ENCODE measurements at places on chromosomes 6 and 20.

- DNase-seq, result no peak
These were observed 148.8 kb upstream of the RPS6KA2 start for GRCh38 chr6:166775923-166776220.

DNA sequence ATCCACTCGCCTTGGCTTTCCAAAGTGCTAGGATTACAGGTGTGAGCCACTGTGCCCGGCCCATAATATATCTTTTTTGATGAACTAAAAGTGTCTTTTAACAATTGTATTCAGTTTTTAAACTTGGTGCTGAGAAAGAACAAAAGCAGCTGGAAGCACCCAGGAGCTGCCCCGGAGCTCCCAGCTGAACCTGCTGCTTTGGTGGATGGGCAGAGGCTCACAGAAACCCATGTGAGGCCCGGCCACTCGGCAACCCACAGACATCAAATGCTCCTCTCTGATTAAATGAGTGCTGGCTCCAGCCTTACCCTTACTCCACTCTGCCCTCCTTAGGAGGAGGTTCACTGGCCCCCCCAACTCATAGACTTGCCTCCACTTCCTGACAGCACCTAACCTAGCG, 59.4 kb upstream of the FRMD1 start:
- DNase-seq, result no peak

- no peak for DNase-seq
These were observed 7.3 kb downstream of the TMEM181 start for GRCh38 chr6:158567152-158567551.

- no peak for DNase-seq
These were observed 86.2 kb downstream of the AHI1 start for GRCh38 chr6:135411339-135411738.

DNA sequence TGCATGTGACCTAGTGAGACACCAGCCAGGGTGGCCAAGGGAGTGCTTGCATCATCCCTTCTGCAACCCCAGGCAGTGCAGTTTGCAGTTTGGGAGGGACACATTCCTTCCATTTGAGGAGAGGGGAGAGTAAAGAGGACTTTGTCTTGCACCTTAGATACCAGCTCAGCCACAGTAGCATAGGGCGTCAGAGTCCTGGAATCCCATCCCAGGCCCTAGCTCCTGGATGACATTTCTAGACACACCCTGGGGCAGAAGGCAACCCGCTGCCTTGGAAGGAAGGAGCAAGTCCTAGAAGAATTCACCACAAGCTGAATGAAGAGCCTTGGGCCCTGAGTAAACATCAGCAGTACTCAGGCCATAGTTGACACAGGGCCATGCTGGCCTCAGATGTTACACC, 680.4 kb upstream of the IMPG1 start:
- DNase-seq, result no peak

DNA sequence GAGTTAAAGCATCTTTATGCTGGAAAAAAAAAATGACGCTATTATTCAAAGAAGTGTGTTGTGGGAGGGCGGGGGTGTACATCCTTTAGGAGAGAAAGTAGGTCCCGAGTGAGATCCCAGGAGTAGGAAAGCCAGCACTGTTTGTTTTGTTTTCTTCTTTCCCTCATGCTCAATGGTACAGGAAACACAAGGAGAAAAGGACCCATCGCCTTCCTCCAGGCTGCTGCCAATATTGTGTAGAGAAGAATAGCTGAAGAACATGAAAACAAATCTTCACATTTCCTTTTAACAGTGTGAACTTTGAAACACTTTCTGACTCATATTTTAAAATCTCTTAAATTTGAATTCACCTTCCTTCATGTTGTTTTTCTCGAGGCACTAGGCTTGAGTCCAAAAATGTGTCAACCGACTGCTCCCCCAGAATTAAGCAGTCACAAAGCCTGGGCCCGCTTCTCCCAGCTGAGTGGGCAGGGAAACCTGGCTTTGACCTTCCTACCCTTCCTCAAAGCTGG, 22.3 kb downstream of the PPP1R16B start:
- no peak for DNase-seq

DNA sequence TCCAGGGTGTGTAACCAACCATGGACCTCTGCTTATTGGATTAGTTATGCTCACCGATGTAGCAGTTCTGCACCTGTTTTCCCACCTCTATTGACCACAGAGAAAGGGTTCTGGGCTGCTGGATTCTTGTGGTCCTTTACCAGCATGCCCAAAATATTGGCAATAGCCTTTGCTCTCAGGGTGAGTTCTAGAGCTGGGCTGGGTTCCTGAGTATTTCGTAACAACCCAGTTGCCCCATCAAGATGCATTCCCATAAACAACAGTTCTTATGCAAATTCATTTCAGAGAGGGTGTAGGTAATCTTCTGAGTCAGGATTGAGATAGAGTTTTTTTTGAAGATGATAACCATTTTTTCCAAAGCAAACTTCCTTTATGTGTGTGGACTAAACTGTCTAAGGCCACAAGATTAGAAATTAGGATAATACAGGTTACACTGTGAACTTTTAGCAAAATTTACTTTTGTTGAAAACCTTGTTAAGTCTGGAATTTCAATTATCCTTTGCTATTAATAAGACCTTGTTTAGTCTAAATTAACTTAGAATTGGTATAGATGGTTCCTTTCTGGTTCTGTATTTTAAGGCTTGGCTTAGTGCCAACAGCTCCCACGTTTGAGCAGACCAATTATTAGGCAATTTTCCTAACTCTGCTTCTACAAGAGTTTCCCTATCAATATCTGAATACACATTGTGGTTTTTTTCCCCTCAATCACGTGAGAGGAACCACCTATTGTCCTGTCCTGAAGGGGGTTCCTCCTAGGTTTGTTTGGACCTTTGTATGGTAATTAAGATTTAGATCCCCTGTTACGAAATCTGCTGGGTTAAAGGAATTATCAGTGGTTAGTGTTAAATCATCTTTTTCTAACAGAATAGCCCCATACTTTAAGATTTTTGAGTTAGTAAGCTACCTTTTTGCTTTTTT, 46.1 kb downstream of the TBX18 start:
- no peak for DNase-seq

DNA sequence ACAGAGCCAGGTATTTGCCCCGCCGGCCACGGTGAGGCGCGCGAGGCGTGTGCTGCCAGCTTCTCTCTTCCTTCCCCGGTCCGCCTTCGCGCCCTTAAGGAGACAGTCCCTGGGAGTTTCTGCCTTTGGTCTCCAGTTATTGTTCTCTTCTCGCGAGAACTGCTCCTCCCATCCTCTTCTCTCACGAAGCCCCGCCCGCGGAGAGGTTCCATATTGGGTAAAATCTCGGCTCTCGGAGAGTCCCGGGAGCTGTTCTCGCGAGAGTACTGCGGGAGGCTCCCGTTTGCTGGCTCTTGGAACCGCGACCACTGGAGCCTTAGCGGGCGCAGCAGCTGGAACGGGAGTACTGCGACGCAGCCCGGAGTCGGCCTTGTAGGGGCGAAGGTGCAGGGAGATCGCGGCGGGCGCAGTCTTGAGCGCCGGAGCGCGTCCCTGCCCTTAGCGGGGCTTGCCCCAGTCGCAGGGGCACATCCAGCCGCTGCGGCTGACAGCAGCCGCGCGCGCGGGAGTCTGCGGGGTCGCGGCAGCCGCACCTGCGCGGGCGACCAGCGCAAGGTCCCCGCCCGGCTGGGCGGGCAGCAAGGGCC, at the start of gene MAPK14:
Gene MAPK14 (plus strand): TSS at position 308 of the 587 bp plus-strand sequence. CDS start 350 bp downstream, outside the sequence.
- peak; percentile 99 for DNase-seq

DNA sequence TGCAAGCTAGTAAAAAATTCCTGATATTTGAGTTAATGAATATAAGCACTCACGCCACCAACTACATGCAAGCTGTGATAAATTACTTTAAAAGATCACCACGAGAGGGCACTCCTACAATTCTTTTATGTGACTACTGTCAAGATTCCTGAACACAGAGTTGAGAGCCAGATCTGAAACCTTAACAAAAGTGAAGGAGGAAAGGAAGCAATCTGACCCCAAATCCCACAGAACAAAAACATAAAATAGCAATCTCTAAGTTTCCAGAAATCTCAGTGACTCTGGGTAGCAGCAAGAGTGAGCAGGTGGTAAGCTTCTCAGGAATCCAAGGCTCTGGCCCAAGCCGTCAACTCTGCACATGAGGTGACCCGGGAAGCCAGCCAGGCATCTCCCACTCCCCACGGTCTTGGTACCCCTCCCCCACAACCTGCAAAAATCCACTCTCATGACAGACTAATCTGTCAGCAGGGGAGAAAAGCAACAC, 55.1 kb downstream of the STAU1 start:
- DNase-seq, result no peak

DNA sequence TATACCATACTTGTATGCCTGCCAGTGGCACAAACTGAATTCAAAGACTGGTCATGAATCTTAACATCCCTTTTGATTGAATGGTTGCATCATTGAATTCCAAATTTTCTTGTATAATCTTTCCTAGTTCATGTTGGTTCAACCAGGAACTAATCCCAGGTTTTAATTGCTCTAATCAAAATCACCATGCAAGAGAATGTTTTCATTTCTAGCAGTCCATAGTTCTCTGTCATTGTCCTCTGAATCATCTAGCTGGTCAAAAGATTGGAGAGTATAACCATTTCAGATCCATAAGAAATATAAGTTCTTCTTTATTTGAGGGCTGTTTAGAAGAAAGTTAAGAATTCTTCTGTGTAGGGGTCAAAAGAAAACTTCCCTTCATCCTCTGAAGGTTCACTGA, 57.2 kb downstream of the ZNF292 start:
- no peak for DNase-seq

DNA sequence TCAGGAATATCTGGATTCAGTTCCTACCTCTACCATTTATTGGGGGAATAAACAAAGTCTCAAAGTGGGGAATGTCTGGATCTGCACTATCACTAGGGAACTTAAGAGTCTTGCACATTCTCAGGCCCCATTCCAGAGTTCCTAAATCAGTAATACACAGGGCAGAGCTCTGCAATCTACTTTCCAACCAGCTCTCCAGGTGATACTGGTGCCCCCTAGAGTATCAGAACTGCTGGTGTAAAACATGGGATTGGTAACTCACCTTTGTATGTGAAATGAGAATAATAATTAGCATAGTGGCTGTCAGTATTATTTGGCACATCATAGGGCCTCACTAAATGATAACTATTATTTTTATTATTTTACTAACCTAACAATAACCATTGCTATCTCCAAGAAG, 278.8 kb upstream of the IMPG1 start:
- no peak for DNase-seq

DNA sequence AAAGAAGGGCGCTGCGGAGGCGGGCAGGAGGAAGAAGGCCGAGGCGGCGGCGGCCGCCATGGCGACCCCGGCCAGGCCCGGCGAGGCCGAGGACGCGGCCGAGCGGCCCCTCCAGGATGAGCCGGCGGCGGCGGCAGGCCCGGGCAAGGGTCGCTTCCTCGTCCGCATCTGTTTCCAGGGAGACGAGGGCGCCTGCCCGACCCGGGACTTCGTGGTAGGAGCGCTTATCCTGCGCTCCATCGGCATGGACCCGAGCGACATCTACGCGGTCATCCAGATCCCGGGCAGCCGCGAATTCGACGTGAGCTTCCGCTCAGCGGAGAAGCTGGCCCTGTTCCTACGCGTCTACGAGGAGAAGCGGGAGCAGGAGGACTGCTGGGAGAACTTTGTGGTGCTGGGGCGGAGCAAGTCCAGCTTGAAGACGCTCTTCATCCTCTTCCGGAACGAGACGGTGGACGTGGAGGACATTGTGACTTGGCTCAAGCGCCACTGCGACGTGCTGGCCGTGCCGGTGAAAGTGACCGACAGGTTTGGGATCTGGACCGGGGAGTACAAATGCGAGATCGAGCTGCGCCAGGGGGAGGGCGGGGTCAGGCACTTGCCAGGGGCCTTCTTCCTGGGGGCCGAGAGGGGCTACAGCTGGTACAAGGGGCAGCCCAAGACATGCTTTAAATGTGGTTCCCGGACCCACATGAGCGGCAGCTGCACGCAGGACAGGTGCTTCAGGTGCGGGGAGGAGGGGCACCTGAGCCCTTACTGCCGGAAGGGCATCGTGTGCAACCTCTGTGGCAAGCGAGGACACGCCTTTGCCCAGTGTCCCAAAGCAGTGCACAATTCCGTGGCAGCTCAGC, 780 bp downstream of the ZCCHC3 start:
- peak; percentile 51 for DNase-seq

GRCh38 chr6:348860-349396, 42.6 kb upstream of the IRF4 start:
- no peak for DNase-seq

- peak; percentile 58 for DNase-seq
These were observed 7.5 kb downstream of the CCM2L start for GRCh38 chr20:32017711-32018251.

DNA sequence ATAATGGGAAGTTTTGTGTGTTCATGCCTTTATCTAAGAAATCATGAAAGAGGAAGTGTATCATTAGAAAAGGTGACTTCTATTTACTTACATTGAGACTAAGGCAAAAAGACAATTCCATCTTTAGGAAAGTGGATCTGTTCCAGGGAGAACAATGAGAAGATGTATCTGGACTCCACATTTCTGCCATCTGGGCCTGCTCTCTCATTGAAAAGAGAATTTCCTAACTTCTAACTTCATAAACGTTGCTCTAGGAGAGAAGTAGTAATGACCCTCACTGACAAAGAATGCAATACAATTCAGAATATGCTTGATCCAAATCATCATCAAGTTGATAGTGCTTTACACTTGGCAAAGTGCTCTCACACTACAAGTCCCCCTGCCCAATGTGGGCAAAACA, 294.2 kb downstream of the OGFRL1 start:
- no peak for DNase-seq

- DNase-seq, result no peak
These were observed 14.4 kb downstream of the KPNA5 start for GRCh38 chr6:116695401-116695800.

GRCh38 chr20:2451939-2452732, 18.5 kb downstream of the SNRPB start:
- peak; percentile 39 for DNase-seq

DNA sequence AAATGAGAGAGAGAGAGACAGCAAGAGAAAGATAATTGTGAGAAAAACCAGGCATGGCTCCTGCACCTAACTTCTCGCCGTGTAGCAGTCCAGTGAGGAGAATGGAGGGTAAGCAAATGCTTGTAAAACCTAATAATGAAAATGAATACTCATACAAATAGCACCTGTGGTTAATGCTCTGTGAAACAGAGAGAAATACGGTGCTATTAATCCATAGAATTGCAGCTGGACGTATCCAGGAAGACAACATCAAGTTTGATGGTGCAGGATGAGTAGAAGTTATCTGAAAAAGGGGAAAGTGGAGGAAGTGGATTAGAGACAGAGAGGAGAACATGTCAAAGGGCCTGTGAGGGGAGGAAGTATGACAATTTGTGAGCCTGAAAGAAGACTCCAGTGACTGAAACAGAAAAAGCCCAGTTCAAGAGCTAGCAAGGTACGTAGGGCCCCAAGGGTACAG, 89.4 kb upstream of the PAK5 start:
- no peak for DNase-seq

- no peak for DNase-seq
These were observed 12.9 kb upstream of the TBC1D22B start for GRCh38 chr6:37244430-37245310.

GRCh38 chr20:50521221-50522052, 11.3 kb downstream of the PTPN1 start:
- no peak for DNase-seq

- DNase-seq, result no peak
These were observed 6.3 kb downstream of the PRR18 start for GRCh38 chr6:166301611-166302529.

DNA sequence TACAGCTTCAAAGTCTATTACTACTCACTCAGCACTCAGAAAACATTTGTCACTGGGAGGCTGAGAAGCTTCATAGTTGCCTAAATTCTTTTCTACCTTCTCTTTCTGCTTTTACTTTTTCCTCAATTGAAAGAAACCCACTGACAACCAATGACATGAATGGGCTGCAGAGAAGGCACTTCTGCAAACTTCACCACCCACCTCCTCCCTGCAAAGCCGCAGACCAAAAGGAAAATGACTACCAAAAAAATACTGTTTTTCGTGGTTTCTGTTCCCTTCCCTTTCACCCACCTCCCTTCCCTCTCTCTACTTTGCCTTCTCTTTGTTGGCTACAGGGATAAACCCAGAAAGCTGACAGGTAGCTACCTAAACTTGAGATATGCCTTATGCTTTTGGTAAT, 3.2 kb downstream of the GNAS-AS1 start:
- DNase-seq, result no peak

All from naive thymus-derived CD4-positive, alpha-beta T cell (primary cell).